Memory B cell (primary cell): ENCODE measurements at places on chromosomes 3 and 15.

DNA sequence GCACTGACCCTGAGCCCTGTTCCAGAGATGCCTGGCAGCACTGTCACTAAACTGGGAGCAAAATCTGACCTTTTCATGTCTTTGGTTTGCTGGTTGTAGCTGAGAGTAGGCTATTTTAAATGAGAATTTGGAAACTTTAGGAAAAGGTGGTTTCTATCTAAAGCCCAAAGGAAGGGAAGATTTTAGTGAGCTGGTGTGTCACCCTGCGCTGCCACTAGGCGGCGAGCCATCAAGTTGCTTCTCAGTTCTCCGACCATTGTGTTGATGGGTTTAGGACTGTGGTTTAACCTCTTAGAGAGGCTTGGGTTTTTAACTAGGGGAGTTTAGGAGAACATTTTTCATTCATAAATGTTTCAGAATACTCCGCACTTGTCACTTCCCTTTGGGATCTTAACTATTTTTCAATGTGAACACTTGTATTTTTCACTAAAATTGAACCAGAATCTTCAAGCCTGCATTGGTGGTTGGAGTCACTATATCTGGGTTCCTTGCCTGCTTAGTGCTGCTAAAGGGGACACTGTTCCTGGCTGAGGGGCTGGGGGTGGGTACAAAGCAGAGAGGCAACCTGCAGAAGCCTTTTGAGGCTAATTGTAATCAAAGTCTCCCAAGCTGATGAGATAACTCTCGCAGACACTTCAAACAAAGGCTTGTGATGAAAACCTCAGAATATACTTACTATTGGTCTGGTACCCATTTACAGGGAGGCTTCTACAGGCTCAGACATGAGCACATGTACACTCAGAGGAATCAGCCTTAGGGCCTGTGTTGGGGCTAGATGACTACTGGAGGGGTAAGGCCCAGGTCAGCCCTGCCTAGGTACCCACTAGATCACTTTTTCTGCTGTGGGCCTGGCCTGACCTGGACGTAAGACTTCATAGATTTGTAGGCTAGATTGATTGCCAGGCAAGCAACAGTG is 16.8 kb downstream of the EXOSC7 start:
- no peak overlapping the region for H3K27ac ChIP-seq
- H3K36me3 ChIP-seq = peaks cover 25% of the 10 kb centered on the region
- no peak for DNase-seq
- H3K4me1 ChIP-seq = peaks cover 15% of the 10 kb centered on the region
- H3K27me3 ChIP-seq = no peaks in the 10 kb centered on the region
- no peak overlapping the region for H3K4me3 ChIP-seq

GRCh38 chr15:91473894-91474545 is 374.0 kb downstream of the SV2B start:
- H3K4me1 ChIP-seq = peaks cover 3% of the 10 kb centered on the region
- H3K36me3 ChIP-seq = no peaks in the 10 kb centered on the region
- H3K27me3 ChIP-seq = peaks cover 6% of the 10 kb centered on the region
- DNase-seq = no peak
- H3K4me3 ChIP-seq = no peak overlapping the region

- no peaks in the 10 kb centered on the region for H3K36me3 ChIP-seq
- peaks cover 3% of the 10 kb centered on the region for H3K4me1 ChIP-seq
- H3K27me3 ChIP-seq = peaks cover 2% of the 10 kb centered on the region
- H3K27ac ChIP-seq = no peak overlapping the region
- H3K4me3 ChIP-seq = no peak overlapping the region
Measured at GRCh38 chr15:78229431-78230406, 4.6 kb downstream of the ACSBG1 start.

DNA sequence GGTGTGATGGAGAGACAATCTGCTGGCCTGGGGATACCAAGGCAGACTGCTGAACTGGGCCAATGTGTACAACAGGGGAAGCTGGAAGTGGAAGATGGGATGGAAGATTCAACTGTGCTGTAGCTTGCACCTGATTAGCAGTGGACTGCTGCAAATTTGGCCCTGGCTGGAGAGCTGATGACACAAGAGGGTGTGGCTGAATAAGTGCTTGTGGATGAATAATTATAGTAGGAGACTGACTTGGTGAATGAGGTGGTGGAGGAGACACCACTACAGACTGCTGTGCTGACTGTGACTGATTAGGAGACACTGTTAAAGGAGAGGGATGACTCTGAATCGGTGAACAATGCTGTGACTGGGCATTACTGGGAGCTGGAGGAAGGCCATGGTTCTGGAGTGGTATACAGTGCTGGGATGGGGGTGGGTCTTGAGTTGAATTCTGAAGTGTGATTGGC is 52.5 kb downstream of the PHC3 start:
- no peaks in the 10 kb centered on the region for H3K27me3 ChIP-seq
- H3K4me3 ChIP-seq = peak overlapping the region; percentile 47
- no peak for DNase-seq
- peaks cover 9% of the 10 kb centered on the region for H3K4me1 ChIP-seq

GRCh38 chr3:76438971-76439370 is 600.9 kb upstream of the ROBO2 start:
- no peak overlapping the region for H3K27ac ChIP-seq
- no peaks in the 10 kb centered on the region for H3K36me3 ChIP-seq
- no peak overlapping the region for H3K4me3 ChIP-seq
- DNase-seq = no peak
- H3K4me1 ChIP-seq = no peaks in the 10 kb centered on the region

GRCh38 chr15:77517579-77517978 is 96.9 kb downstream of the HMG20A start:
- H3K36me3 ChIP-seq = no peaks in the 10 kb centered on the region
- no peak overlapping the region for H3K4me3 ChIP-seq
- H3K27ac ChIP-seq = no peak overlapping the region
- H3K27me3 ChIP-seq = no peaks in the 10 kb centered on the region
- no peak for DNase-seq

GRCh38 chr3:116038968-116039650 is 406.2 kb downstream of the LSAMP start:
- H3K4me3 ChIP-seq = no peak overlapping the region
- DNase-seq = no peak
- H3K36me3 ChIP-seq = no peaks in the 10 kb centered on the region
- no peaks in the 10 kb centered on the region for H3K27me3 ChIP-seq
- H3K4me1 ChIP-seq = peaks cover 9% of the 10 kb centered on the region
- H3K27ac ChIP-seq = peak overlapping the region; percentile 56

DNA sequence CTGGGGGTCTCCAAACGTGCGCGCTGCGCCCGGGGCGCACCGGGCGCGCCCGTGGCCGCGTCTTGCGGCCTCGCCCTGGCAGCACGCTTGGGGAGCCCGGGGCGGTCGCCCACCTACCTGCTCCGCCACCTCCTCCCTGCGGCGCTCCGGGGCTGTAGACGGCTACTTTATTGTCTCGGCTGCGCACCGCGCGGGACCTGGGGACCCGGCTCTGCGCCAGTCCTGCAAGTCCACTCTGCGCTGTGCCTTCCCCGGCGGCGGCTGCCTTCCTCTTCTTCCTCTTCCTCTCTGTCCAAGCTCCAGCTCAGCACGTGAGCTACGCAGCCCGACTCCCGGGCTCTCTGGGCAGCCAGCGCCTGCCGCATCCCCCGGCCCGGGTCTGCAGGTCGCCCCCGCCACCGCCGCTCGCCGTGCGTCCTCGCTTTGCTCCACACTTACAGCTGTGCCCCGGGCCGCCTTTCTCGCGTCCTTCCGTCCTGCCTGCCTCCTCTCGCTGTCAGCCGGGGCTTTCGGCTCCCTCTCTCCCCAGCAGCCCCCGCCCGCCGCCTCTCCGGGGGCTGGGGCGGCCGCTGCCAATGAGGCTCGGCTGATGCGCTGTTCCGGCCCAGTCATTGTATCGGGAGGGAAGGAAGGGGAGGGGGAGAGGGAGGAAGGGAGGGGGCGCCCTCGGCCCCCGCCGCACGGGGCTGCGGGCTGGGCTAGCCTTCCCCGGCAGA is 156.4 kb upstream of the FRMD4B start:
- no peak overlapping the region for H3K27ac ChIP-seq
- peaks cover 13% of the 10 kb centered on the region for H3K27me3 ChIP-seq
- H3K36me3 ChIP-seq = no peaks in the 10 kb centered on the region
- DNase-seq = no peak
- H3K4me1 ChIP-seq = no peaks in the 10 kb centered on the region

DNA sequence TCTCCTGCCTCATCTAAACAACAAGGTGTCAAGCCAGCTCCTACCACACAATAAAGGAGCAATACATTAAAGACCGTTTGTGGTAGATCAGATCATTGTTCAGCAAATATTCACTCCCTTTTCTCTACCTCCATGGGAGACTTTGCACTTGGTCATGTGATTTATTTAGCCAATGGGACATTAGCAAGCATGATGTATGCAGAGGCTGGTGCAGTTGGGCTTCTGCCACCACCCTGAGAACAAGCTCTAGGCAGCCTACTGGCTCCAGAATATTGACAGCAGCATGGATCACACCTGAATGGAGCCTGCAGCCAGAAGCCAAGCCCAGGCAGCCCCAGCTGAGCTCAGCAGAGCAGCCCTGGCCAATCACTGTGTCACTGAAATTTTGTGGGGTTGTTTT is 99.4 kb upstream of the UBE2E2 start:
- no peak overlapping the region for H3K4me3 ChIP-seq
- DNase-seq = no peak
- H3K27me3 ChIP-seq = peaks cover 2% of the 10 kb centered on the region

DNA sequence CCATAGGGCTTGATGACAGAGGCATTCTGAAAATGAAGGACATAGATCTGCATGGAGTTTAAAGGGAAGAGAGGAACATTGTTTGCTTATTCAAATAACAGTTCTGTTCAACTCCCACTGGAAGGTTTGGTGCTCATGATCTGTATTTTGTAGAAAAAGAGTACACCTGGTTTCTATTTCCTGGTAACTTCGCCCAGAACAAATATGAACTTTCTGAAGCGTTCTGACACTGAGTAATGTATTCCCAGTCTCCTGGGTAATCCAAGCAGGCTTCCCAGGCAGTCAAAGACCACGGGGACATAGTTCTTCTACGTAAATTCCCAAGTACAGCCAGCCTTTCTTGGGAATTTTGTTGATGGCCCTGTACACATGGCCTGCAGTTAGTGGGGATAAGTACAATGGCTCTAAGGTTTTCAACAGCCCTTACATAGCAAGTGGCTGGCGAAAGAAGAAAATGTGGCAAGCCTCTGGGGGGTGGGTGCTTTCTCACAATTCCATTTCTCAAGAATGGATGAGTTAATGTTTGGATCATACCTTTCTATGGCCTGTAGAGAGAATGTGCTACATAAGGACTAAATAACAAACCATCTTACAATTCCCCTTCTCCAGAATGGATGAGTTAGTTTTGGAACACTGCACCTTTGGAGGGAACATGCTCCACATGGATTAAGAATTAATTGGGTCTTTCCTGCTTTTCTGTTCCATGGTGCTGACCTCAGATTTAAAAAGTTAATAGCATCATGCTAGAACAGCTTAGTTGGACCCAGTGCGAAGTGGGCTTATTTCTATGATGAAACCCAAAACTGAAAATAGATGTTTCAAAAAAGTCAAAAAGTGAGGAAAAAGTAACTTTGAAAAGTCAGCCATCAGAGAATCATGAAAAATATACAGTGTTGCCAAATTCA is 52.7 kb downstream of the COL6A6 start:
- DNase-seq = no peak
- H3K4me3 ChIP-seq = no peak overlapping the region
- H3K27me3 ChIP-seq = peaks cover 5% of the 10 kb centered on the region
- H3K36me3 ChIP-seq = no peaks in the 10 kb centered on the region

DNA sequence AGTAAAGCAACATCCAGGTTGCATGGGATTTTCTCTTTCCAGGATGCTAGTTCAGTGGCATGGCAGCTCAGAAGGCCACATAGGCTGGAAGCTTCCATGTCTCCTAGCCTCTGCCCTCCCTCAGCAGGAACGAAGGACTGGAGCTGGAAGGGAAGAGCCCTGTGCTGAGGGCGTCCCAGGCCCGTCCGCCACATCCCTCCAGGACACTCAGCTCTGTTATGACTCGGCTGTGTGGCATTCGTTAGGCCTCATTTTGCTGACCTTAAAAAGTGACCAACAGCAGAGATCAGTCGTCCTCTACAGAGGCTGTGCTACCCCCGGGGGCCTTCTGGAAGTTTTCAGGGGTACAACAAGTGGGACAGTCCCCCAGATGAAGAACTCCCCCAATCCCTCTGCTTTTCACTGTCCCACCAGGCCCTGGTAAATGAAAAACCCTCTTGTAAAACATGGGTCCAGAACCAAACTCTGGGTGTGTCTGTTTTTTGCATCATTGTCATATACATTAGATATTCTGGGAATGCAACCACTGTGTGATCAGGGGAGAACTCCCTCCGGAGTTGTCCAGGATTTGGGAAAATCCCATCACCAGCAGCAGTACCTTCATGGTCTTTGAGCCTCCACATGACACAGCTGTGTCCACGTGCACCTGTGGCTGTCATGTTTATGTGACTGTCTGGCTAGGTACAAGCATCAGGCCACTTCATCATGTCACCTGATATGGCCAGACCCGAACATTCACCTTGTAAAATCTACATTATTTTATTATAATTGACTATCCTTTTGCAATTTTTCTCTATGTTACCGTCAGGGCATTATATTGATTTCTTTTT is 149.9 kb downstream of the OR4M2 start:
- no peak overlapping the region for H3K27ac ChIP-seq
- H3K4me3 ChIP-seq = no peak overlapping the region
- DNase-seq = no peak
- no peaks in the 10 kb centered on the region for H3K36me3 ChIP-seq
- peaks cover 11% of the 10 kb centered on the region for H3K27me3 ChIP-seq
